OCI-LY7 (cell line): ENCODE measurements at places on chromosomes 12 and 14. TPM values are rescaled to one million over a fixed set of nuclear protein-coding genes. Genes with fewer than 3 reads are reported as not detected.

GRCh38 chr12:24102676-24103075 is 153.2 kb upstream of the SOX5 start:
- no peak for DNase-seq

DNA sequence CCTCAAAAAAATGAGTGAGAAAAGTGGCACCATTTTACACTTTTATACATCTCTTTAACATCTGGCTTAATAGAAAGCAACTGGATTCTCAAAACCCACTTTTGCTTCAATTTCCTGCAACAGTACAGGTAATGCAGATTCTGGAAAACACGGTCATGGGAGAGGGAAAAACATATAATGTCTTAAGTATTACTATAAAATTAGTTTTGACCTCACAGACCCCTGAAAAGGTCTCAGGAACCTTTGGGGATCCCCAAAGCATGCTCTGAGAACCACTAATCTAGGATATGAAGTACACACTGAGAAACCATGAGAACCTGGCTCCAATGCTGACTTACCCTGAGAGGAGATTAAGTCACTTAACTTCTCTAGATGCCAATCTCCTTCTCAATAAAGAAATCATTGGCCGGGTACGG is 64.7 kb downstream of the PPP2R5E start:
- DNase-seq, result no peak

- no peak for DNase-seq
Observed at GRCh38 chr12:20142316-20142715, 226.0 kb upstream of the PDE3A start.

GRCh38 chr12:117046011-117046369 is 53.2 kb downstream of the TESC start:
- peak; percentile 26 for DNase-seq

KRT7 gene
- 1.9 TPM in 1 of 2 replicates, not detected in the other for total RNA-seq

ZDHHC22 gene
- not detected in 2 replicates for total RNA-seq

FBXL14 gene
- 33.4 and 37.4 TPM in 2 replicates for total RNA-seq

CISTR gene
- 1.3 and 3.2 TPM in 2 replicates for total RNA-seq

DNA sequence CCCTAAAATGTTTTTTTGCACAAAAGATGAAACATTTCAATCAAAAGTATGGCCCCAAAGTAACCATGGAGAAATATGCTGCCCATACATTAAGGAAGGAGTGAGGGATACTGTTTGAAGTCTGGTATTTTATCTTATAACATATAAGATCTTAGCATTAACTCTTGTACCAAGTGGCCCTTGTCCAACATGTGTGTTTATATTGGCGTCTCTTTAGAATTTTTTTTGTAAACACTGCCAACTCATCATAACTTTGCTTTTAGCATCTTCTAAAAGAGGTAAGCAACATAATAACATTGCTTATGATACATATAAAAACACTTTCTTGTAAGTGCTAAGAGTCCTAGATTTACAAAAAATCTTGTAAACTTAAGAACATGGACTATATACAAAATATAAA is 419.7 kb downstream of the ADAMTS20 start:
- DNase-seq, result no peak

DNA sequence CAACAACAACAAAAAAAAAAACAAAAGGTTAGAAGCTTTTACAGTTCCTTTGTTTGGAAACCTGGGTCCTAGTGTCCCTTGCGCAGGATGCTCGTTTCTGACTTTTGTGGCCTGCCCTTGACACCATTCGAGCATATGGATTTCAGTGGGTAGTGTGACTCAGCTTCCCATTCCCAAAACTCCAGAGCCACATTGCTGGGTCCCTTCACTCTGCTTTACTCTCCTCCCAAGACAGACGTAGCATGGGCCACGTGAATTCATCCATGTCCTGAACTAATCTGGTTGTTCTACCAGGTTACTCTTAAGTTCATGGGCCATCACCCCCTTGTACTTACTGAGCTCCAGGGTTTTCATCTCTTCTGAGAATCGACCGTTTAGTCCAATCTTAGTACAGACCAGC is 68.0 kb upstream of the MAX start:
- DNase-seq, result no peak

DNA sequence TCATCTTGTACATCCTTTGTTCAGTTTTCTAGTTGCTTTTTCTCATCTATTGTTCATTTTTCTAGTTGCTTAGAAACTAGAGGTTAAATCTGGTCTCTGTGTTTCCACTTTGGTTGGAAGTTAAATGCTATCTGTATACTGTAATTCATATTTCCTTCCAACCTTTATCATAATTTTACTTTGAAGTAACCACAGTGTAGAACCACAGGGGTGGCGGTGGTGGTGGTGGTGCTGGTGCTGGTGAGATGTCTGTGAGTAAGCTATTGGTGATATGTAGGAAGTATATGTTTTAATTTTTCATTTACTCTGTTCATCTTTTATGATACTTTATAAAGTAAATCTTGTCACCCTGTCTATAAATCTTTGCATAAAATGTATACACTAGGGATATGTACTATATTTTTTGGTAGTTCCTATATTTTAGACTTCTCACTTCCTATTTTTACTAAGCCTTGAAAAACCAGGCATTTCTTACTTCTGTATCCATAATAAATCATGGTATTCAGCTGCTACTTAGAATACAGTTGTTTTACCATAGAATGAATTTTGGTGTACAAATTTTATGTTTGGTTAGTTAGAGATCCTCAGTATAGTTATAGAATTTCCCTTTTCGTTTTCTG is 31.9 kb downstream of the CCDC91 start:
- DNase-seq, result no peak

- no peak for DNase-seq
Observed at GRCh38 chr14:51224551-51224950, 15.5 kb upstream of the TMX1 start.

TAS2R19 gene
- 2.9 and 3.4 TPM in 2 replicates for total RNA-seq

DNA sequence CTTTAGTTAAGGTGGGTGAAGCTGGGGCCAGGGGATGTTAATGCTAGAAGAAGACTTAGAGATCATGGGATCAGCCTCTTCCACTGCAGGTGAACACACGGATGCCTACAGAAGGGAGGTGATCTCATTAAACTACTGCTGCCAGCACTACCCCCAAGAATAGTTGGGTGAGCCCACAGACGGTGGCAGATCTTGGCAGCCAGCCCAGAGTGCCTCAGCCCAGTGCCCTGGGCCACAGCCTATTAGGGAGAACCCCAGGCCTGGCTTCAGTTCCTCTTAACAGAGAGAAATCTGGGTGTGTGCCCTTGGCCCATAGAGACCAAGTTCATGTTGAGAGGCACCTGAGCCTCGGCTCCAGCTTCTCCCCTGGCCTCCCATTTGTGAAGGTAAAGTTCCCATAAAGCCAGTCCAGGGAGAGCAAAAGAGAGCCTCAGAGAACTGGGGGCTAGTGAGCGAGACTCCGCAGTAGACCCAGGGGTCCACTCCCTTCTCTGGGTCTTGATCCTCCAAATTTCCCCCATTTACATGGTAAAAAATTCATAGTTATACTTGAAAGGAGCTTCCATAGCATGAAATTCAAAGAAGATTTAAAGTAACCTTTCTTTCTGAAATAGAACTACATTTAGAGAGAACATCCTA is 125.0 kb upstream of the CCND2 start:
- DNase-seq, result peak; percentile 71

DNA sequence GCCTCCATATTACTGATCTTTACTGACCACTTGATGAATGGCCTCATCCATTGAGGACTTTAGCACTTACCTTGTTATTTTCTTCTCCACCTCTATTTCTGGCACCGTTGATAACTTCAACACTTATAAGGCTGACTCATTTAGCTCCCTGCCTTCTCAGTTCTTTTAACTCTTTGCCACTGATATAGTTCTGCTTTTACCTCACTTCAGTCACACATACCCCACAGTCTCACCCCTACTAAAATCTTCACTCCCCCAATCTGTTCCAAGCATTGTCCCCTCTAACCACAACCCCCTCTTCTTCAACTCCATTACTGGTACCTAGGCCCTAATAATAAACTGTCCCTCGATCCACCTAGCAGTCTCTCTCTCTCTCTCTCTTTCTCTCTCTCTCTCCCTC is 141.0 kb downstream of the PAH start:
- no peak for DNase-seq

TOMM20L gene
- total RNA-seq, result not detected in 2 replicates

DNA sequence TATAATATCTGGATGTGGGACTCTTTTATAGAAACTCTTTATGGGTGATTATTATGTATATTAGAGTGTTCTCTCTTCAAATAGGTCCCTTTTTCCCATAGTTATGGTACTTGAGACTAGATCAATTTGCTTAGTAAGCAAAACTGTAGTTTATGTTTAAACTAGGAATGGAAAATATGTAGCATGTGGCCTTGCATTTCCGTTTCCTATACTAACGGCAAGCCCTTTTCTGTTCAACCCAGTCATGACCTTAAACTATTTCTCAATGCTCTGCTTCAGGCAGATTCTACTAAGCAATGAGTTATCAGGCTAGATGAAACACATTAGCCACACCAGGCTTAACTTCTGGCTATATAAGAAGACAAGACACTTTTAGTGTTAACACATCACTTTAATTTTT is 84.6 kb downstream of the OTOGL start:
- no peak for DNase-seq

CINP gene
- total RNA-seq, result 29.8 and 34.9 TPM in 2 replicates

NPAS3 gene
- total RNA-seq, result not detected in 2 replicates

LRP6 gene
- total RNA-seq, result 3.7 and 5.2 TPM in 2 replicates

- no peak for DNase-seq
Observed at GRCh38 chr14:103070263-103070885, 13.0 kb upstream of the CDC42BPB start.

SERPINA12 gene
- not detected in 2 replicates for total RNA-seq

GRCh38 chr14:20428010-20428365 is 8.0 kb downstream of the KLHL33 start:
- DNase-seq, result no peak

SLCO1C1 gene
- total RNA-seq, result not detected in 2 replicates

TAS2R50 gene
- total RNA-seq, result 0.76 and 1.4 TPM in 2 replicates

DNA sequence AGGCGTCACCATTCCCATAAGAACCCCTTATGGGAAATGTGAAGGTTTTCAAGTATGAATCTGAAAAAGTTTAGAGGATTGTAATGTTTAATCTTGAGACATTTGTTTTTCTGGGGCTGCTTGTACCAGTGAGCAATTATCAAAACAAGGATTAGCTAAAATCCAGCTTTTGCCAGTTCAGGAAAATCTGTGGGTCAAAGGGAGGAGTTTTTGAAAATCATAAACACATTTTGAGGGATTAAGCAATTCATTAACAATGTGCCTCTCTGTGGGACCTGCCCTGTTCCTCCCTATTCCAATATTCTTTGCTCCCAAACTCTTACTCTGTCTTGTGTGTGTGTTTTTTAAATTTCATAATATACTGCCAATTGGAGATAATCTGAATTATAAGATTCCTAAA is 11.7 kb upstream of the DAAM1 start:
- DNase-seq, result no peak

GRCh38 chr12:73906757-73907156 is 630.9 kb upstream of the ATXN7L3B start:
- DNase-seq, result no peak

DNA sequence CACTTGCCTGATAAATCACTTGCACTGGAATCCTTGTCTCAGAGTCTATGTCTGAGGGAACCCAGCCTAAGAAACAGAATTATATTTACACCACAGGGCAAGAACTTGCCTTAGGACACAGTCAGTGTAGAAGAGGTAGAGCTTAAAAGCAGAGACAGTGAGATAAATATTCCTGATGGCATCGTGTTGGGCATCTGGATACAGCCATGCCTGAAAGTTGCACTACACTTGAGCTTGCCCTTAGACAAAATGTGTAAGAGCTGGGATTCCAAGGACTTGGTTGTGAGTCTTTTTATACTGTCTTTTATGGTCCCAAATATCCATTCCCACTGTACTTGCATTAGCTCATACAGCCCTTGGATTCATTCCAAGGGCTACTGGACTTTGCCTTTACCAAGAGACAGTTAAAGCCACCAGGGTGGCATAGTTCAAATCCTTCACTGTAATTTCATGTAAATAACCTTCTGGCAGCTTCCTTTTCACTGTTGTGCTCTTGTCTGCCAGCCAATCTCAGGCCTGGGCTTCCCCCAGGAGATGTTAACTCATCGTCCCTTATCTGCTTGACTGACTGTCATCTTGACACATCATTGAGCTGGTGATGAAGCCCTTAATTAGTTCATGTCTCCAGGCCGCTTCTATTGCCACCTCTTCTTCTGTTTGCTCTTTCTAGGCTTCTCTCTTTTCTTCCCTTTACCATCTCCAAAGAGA is 577.9 kb upstream of the TBX3 start:
- DNase-seq, result no peak

DNA sequence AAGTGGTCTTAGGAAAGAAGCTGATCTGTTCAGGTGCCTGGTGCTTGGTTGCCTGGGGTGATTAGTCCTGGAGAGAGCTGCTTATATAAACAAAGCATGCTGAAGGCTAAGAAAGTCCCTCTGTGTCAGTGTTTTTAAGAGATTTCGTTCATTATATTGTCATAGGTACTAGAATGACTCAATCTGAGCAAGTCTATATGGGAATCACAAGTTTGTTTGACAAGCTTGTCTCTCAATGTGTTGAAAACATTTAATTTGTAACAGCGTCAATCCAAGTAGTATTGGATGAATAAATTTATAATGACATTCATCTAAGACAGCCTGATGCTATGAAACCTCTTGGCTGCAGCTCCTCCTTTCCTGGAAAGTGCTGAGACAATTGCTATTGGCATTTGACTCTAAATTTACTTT is 256.3 kb downstream of the TMTC2 start:
- DNase-seq, result no peak

DNA sequence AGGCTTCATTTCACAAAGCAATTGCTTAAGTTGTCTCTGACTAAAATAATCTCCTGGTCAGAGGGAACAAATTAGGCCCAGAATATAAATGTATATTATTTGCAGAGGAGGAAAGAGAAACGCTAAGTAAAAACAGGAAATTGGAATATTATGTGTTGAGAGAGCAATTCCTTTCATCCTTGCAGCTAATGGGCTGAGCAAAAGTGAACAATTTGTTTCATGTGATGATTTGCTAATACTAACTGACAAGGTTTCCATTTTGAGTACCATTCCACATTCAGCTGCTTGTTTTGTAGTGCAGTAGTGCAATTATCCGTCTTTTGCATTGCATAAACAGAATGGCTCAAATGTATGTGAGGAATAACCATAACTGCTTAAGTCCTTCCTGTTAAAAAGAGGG is 103.2 kb downstream of the TPH2 start:
- no peak for DNase-seq

- DNase-seq, result peak; percentile 27
Observed at GRCh38 chr14:54503486-54503885, 6.2 kb upstream of the CGRRF1 start.

ARHGAP5 gene
- 19.8 and 20.4 TPM in 2 replicates for total RNA-seq
